Muscle of arm (tissue), 14 donors: ENCODE measurements at places on chromosomes 11 and 22. TPM values are rescaled to one million over a fixed set of nuclear protein-coding genes. Genes with fewer than 3 reads are reported as not detected.

DNA sequence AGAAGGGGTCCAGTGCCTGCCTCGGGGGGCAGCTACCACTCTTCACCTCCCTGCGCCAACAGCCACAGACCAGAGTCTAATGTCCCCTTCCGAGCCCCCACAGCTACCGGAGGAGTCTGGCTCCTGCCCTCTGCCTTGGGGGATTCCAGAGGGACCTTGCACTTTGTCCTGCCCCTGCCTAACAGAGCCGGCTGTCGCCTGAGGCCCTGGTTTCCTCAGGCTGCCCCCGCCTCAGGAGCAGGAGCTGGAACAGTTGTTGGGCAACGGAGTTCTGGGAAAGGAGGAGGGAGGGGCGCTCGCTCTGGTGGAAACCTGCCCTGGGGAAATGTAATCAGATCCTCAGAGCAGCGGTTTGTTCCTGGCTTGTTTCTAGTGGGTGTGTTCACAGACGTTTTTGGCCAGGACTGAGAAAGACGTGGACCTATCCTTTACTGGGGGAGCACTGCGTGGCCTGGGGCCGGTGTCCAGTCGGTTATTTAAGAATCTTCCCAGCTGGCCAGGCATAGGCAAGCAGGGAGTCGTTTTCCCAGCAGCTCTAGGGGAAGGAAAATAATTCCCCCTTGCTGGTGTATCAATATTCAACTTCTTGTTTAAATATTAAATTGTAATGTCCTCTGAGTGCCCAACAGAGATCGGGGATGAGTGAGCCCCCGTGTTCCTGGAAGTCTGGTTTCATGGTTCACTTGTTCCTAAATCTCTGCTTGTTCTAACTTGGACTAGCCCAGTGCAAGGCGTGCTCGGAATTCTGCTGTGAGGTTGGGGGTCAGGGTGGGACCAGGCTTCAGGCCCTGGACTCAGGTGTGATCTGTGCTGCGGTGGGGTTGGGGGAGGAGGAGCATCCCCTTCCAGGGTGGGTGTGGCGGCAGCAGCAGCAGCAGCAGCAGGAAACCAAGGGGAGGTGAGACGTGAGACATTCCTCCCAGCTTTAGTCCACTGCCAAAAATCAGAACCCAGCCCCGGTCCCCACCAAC is 32.1 kb downstream of the A4GALT start:
- DNase-seq = peak; percentile 98

GRCh38 chr11:65498042-65498726 is 661 bp upstream of the MALAT1 start:
- peak; percentile 80 for DNase-seq

GRCh38 chr22:38860283-38861169 is 11.5 kb downstream of the CBX6 start:
- no peak for DNase-seq

- DNase-seq = no peak
Measured at GRCh38 chr22:50570861-50571260, 7.4 kb downstream of the CPT1B start.

The CABP4 gene
- polyA plus RNA-seq = 0.57 TPM

The OR52N4 gene
- polyA plus RNA-seq = not detected

The OR52D1 gene
- polyA plus RNA-seq = not detected

DNA sequence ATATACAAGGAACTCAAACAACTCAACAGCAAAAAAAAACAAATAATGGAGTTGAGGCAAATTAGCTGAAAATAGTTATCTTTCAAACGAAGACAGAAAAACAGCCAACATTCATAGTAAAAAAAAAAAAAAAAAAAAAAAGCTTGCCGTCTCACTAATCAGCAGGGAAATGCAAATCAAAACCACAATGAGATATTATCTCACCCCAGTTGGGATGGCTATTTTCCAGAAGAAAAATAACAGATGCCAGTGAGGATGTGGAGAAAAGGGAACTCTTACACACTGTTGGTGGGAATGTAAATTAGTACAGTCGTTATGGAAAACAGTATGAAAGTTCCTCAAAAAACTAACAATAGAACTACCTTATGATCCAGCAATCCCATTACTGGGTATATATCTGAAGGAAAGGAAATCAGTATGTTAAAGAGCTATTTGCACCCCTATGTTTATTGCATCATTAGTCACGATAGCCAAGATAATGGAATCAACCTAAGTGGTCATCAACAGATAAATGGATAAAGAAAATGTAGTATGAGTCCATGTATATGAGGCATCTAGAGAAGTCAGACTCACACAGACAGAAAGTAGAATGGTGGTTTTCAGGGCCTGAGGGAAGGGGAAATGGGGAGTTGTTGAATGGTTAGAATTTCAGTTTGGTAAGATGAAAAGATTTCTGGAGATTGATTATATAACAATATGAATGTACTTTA is 56.0 kb downstream of the USP35 start:
- DNase-seq = no peak

DNA sequence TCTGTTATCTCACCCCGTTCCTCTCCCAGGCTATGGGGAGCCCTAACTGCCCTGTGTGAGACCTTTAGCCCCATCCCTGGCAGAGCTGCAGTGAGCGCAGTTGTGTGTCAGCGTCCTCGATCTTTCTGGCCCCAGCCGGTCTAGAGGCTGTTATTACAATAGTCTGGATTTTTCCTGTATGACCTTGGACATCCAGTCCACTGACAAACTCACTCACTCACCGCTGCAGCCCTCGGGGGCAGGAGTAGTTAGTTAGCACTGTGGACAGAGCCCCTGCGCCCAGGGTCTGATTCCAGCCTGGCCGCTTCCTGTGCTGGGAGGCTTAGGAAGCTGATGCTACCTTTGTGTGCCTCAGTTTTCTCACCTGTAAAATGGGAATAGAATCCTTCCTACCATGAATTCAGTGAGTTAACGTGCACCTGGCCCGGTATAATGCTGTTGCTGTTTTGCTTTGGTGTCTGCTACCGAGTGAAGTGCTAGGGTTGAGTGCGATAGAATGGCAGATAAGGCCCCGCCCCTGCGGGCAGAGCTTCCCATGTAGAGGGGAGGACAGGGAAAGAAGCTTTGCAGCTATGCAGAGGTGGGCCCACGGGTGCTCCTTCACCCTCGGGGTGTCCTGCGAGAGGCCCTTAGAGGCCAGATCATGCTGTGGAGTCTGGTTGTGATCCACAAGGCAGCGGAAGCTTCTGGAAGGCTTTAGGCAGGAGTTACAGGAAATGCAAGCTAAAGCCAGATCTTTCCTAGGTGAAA is 3.0 kb downstream of the LRP5 start:
- DNase-seq = no peak

GRCh38 chr11:120132645-120133185 is 5.2 kb downstream of the TRIM29 start:
- no peak for DNase-seq

The AAMDC gene
- polyA plus RNA-seq = 42.5 TPM

The TPBGL gene
- 0.20 TPM for polyA plus RNA-seq

DNA sequence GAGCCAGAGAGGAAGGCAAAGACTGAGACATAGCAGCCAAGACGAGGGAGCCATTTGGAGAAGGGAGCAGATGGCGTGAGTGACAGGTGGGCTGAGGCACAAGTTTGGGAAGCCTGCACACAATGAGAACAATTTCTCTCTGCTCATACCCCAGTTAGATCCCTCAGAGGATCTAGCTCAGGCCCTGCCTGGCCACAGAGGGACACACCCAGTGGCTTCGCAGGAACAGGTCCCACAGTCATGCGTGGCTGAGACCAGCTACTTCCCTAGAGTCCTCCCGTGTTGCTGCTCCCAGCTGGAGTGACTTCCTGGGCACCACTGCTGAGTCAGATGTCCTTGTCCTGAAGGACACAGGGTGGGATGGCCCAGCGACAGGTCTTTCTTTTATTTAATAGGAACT is 33.4 kb upstream of the LYVE1 start:
- DNase-seq = no peak

DNA sequence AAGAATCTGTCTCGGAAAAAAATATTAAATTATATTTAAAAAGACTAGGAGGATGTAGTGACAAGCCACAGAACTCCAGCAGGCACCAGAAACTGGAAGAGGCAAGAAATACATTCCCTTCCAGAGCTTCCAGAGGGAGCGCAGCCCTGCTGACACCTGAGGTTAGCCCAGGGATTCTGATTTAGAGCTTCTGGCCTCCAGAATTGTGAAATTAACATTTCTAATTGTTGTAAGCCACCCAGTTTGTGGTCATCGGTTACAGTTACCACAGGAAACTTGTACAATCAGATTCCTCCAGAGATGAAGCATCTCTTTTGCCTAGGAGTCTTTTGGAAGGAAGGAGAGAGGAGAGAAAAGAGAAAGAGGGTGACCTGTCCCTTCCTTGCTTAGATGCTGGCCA is 6.4 kb upstream of the UBASH3B start:
- DNase-seq = no peak

The FGF3 gene
- not detected for polyA plus RNA-seq

GRCh38 chr22:43783777-43784176 is 28.3 kb downstream of the EFCAB6 start:
- DNase-seq = no peak

GRCh38 chr11:35313066-35313759 is 106.1 kb downstream of the SLC1A2 start:
- no peak for DNase-seq

- peak; percentile 13 for DNase-seq
Measured at GRCh38 chr22:30694171-30694639, 469 bp upstream of the OSBP2 start.

The MMP3 gene
- polyA plus RNA-seq = not detected

The GSTT4 gene
- not detected for polyA plus RNA-seq

DNA sequence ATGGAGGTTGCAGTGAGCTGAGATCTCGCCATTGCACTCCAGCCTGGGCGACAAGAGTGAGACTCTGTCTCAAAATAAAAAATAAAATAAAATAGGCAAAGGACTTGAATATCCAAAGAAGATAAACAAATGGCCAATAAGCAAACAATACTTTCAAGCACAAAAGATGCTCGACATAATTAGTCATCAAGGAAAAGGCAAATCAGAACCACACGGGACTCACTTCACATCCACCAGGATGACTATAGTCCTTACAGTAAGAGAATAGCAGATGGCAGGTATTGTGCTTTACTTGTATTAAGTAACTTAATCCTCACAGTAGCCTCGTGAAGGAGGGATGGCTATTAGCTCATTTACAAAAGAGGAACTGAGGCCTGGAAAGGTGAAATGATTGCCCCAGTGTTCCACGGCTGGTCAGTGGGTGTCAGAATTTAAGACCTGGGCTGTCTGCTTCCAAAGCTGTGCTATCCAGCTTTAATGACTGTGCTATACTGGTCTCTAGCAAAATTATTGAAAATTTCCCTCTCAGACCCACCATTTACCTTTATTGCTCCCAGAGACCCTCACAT is 40.2 kb upstream of the RBFOX2 start:
- no peak for DNase-seq

GRCh38 chr11:113396690-113397089 is 9.1 kb downstream of the ANKK1 start:
- no peak for DNase-seq

The LYVE1 gene
- polyA plus RNA-seq = 88.5 TPM

DNA sequence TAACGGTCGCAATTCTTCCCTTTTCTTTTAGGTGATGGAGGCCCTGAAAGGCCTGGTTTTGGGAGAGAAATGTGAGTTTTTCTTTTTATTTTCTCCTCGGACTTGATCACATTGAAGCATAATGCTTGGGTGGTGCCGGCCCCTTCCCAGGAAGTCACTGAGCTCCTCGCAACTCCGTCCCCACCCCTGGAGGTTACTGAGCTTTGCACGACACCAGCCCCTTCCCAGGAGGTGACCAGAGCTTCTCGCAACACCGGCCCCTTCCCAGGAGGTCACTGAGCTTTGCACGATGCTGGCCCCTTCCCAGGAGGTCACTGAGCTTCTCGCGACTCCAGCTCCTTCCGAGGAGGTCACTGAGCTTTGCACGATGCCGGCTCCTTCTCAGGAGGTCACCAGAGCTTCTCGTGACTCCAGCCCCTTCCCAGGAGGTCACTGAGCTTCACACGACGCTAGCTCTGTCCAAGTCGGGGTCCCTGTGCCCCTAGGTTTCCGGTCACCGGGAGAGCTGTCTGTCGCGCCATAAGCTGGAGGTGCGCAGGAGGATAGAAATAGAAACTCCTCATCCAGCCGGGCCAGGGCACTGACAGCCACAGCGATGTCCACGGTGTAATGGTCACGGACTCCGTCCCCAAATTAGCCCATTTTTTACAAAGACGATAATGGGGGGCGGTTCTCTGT is 586.4 kb downstream of the BRD1 start:
- no peak for DNase-seq

- DNase-seq = no peak
Measured at GRCh38 chr11:105152560-105152959, 13.0 kb upstream of the CARD18 start.

- DNase-seq = no peak
Measured at GRCh38 chr11:99418927-99419720, 398.4 kb downstream of the CNTN5 start.

The DBX1 gene
- polyA plus RNA-seq = 3.6 TPM

The CABP7 gene
- polyA plus RNA-seq = 0.07 TPM

GRCh38 chr22:37431801-37432707 is 4.8 kb upstream of the ELFN2 start:
- DNase-seq = no peak

- no peak for DNase-seq
Measured at GRCh38 chr11:119723243-119723951, 5.6 kb downstream of the NECTIN1 start.

The SPI1 gene
- 4.4 TPM for polyA plus RNA-seq

- DNase-seq = no peak
Measured at GRCh38 chr11:47399860-47400767, 8.3 kb upstream of the SLC39A13 start.

The ISX gene
- polyA plus RNA-seq = not detected

DNA sequence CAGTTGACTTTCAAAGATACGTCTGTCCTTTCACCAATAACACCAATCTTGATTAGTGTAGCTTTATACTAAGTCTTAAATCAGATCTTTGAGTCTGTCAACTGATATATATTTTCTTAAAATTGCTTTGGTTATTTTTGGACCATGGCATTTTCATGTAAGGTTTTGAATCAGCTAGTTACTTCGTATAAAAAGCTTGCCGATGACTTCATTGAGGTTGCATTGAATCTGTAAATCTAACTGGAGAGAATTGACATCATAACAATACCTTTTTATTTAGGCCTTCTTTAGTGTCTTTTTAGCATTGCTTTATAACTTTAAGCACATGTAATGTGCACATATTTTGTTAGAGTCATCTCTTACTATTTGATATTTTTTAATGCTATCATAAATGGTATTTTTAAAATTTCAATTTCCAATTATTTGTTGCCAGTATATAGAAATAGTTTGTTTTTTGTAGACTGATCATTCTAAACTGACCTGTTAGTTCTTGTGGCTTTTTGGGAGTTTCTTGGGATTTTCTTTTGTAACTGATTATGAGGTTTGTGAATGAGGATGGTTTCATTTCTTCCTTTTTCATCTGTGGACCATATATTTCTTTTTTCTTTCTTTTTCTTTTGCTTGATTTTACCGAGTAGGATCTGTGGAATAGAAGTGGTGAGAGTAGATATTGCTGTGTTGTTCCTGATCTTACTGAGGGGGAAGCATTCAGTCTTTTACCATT is 61.4 kb downstream of the DDX10 start:
- DNase-seq = no peak

DNA sequence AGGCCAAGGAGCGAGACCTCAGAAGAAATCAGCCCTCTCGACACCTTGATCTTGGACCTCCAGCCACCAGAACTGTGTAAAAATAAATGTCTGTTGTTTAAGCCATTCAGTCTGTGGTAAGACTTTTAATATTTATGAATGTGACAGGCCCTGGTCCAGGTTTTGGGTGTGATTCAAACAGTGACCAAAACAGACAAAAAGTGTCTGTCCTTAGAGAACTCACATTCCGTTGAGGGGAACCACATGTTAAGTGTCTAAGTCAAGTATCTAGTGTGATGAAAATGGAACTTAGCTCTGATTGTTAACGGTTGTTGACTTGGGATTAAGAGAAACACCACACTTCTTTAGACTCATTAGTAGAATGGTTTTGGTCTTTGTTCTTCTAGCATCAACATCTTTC is 22.2 kb downstream of the ATXN10 start:
- no peak for DNase-seq

GRCh38 chr22:20881231-20881630 is 22.4 kb downstream of the SNAP29 start:
- no peak for DNase-seq
